ENCODE measurements at places on chromosomes 7 and 10.

- no peaks in the 10 kb centered on the region for H3K36me3 ChIP-seq
- DNase-seq = no peak
- H3K4me3 ChIP-seq = no peak overlapping the region
- no peak overlapping the region for H3K27ac ChIP-seq
- peaks cover 23% of the 10 kb centered on the region for H3K4me1 ChIP-seq
- peaks cover 23% of the 10 kb centered on the region for H3K27me3 ChIP-seq
Measured at GRCh38 chr7:37452346-37452745, 3.7 kb upstream of the ELMO1 start.

DNA sequence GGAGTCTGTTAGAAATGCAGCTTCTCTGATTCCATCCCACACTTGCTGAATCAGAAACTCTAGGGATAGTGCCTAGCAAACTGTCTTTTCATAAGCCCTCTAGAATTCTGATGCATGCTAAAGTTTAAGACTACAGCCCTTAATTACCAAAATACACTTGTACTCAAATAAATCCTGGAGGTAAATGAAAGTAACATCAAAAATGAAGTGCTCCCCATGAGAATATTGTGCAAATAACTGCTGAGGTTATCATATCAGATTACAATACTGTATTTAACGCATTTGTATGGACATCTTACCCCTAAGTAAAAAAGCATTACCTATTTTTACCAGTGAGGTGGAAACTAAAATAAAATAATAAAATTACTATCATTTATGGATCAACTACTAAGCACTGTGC is 104.7 kb downstream of the CHCHD3 start:
- no peak overlapping the region for H3K4me3 ChIP-seq
- no peaks in the 10 kb centered on the region for H3K4me1 ChIP-seq
- no peaks in the 10 kb centered on the region for H3K27me3 ChIP-seq
- H3K36me3 ChIP-seq = peaks cover 5% of the 10 kb centered on the region
- no peak overlapping the region for H3K27ac ChIP-seq

- H3K36me3 ChIP-seq = no peaks in the 10 kb centered on the region
- no peak for DNase-seq
- H3K4me3 ChIP-seq = peak within 1 kb of the TSS; percentile 30
- H3K4me1 ChIP-seq = peaks cover 39% of the 10 kb centered on the region
Measured at GRCh38 chr7:134778941-134779740, at the start of gene CALD1. Gene CALD1 (plus strand): TSS chr7:134779634. CDS start chr7:134867734, 88,100 bp downstream.

DNA sequence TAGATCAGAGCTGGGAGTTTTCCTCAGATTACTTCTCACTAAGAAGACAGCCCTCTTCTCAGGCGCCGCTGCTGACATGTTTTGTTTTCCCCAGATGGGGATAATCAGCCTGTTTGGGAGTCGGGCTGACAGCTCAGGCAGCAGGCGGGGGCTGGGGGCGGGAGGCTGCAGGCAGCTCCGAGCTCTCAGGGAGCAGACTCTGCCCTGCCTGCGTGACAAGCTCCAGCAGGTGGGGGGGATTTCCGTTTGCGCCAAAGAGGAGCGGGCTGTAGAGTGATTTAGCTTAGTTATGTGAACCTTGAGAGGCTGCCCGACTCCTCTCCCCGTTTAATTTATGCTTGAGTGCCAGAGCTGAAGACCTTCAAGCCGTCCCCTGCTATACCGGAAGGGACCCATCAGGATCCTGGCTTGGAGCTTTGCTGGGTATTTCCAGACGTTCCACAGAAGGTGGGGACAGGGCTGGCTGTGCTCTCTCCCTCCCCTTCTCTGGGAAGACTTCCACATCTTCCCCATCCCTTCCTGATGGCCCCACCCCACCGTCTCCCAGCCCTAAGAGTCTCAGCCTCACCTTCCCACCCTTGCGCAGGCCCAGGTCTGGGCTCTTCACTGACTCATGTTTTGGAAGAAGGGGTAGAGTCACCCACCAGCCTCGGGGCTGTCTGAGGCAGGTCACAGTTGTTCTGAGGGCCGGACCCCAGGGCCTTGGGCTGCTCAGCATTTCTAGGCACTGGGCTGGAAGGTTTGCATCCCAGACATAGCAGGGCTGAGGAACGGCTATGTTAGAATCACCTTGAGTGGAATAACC is 24.7 kb upstream of the ADCYAP1R1 start:
- no peaks in the 10 kb centered on the region for H3K27me3 ChIP-seq
- H3K4me3 ChIP-seq = no peak overlapping the region
- no peaks in the 10 kb centered on the region for H3K36me3 ChIP-seq
- peak overlapping the region; percentile 16 for H3K27ac ChIP-seq
- no peak for DNase-seq
- H3K4me1 ChIP-seq = peaks cover 6% of the 10 kb centered on the region

GRCh38 chr10:58316874-58317273 is 17.9 kb upstream of the UBE2D1 start:
- H3K36me3 ChIP-seq = no peaks in the 10 kb centered on the region
- no peak overlapping the region for H3K4me3 ChIP-seq
- H3K4me1 ChIP-seq = no peaks in the 10 kb centered on the region

All from esophagus squamous epithelium (tissue), 5 donors.